ENCODE measurements at places on chromosomes 4 and X.

DNA sequence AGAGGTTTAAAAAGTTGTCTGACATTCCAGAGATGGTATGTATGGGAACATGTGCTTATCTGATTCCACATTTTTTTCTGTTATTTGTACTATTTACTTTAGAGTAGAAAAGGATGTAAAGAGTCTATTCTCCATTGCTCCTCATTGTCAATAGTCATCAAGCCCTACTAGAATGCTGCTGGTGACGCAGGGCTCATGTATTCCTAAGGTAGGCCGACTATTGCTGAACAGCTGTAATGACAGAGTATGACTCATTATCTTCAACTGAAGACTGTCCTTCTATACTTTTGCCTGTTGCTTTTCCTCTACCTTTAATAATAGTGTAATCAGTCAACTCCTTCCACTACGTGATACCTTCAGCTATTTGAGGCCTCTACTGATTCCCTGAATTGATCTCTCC, 509.1 kb upstream of the NR3C2 start:
- no peak for DNase-seq

- DNase-seq: no peak
Observed at GRCh38 chr4:186887752-186888151, 164.1 kb upstream of the FAT1 start.

DNA sequence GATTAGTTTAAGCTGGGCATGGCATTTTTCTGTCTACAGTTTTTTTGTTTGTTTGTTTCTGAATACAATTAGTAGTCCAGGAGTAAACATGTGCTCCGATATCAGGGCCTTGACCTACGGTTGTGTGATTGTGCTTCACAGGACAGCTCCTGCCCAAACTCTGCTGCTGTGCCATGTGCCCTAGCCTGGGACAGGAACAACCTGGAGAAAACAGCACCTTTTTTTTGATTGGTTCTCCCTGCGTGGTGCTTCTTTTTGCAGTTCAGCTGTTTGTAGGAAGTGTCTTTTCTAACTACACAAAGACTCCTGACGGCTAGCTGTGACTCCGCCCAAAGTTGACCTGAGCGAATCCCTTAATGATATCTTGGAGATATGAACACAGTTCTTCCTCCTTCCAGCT, 158.8 kb downstream of the ATP10D start:
- DNase-seq: no peak

GRCh38 chr4:48037117-48037462, 20.5 kb downstream of the NIPAL1 start:
- DNase-seq: no peak

DNA sequence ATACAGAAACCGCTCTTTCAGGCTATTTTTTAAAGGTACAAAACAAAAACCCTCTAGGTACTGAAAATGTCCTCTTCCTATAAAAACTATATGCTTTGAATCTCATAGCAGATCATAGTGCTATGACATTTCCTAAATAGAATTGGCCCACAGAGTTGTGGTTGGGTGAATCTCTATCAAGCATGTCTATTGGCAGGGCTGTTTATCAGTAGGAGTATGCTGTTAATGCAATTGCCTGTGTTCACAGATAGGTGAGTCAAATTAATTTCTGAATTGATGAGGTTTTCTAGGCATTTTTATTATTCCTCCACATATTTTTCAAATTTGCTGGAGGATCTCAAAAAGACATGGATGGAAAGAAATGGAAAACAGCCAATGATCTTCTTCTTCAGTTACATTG, 73.9 kb downstream of the QRFPR start:
- no peak for DNase-seq

GRCh38 chr4:156021298-156021697, 67.6 kb upstream of the CTSO start:
- no peak for DNase-seq

- DNase-seq: no peak
Observed at GRCh38 chrX:30941898-30942297, 52.8 kb upstream of the TAB3 start.

DNA sequence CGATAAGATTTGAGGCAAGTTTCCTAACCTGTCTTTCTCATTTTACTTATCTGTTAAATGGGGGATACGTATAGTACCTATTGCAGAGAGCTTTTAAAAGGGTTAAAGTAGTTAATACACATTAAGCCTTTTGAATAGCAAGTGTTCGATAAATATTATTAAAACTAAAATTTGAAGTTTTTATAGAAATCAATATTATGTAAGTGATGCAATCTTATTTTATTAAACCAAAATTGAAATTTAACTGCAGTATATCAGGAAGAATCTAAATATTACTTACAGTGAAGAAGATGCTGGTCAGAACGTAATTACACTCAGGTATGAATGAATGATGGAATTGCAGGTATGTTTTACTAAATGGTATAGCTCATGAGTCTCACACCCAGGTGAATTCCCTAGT, 58.0 kb downstream of the ANXA3 start:
- no peak for DNase-seq

GRCh38 chr4:797066-797465, 28.9 kb downstream of the CPLX1 start:
- DNase-seq: no peak
